ENCODE measurements at places on chromosomes 6 and 20.
A peak's percentile ranks its signal among the peaks of the same experiment; 100 is the strongest.

DNA sequence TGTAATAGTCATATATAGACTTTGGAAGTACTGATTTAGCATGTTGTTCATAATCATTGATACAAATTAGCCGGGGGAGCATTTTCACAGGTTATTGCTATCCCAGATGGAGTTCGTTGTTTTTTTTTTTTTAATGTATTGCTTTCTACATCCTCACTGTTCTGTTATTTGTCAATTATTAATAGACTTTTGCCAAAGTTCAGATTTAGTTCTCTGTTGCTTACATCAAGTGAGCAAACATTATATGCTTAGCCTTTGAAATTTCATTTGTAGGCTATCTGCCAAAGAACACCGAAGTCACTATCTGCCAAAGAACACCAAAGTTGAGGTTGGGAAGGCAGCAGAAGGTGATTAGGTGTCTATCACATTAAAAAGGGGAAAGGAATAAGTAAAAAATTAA lies at the start of gene HAO1:
HAO1 (minus strand) TSS at position 118 of the 400 bp plus-strand sequence; CDS start at position 82, 36 bp downstream.
- DNase-seq: no peak

GRCh38 chr20:45361793-45362192 lies 1.2 kb upstream of the SYS1 start:
- no peak for DNase-seq

DNA sequence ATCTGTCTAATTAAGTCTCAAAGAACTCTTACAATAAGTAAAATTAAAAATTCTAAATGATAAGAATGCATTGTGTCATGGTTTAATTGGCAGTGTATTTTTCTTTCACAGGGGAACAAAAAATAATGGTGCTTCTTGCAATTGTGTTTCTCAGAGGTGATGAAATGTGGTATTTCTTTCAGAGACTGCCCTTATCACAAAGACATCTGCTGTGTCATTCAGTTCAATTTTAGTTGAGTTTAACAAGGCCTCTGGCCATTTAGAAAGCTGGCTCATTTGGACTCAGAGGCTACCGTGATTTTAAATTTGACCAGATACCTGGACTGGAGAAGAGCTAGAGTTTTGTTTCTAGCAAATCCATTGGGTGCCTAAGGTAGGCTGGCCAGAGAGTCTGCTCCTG lies 23.6 kb upstream of the ZNF831 start:
- no peak for DNase-seq

DNA sequence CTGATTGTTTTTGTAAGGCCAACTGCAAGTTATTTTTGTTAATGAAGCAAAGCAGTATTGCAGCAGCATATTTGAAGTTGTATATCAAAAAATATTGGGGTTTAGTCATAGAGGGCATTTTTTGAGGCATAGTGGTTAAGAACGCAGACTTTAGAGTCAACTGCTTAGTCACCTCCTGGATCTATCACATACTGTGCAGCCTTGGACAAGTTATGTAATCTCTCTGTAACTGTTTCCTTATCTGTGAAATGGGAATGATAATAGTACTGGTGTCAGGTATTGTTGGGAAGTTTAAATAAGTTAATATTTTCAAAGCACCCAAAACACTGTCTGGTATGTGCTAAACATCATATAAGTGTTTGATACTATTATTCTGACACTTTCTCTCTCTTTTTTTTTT lies 27.2 kb upstream of the EFHC1 start:
- DNase-seq: peak; percentile 55

DNA sequence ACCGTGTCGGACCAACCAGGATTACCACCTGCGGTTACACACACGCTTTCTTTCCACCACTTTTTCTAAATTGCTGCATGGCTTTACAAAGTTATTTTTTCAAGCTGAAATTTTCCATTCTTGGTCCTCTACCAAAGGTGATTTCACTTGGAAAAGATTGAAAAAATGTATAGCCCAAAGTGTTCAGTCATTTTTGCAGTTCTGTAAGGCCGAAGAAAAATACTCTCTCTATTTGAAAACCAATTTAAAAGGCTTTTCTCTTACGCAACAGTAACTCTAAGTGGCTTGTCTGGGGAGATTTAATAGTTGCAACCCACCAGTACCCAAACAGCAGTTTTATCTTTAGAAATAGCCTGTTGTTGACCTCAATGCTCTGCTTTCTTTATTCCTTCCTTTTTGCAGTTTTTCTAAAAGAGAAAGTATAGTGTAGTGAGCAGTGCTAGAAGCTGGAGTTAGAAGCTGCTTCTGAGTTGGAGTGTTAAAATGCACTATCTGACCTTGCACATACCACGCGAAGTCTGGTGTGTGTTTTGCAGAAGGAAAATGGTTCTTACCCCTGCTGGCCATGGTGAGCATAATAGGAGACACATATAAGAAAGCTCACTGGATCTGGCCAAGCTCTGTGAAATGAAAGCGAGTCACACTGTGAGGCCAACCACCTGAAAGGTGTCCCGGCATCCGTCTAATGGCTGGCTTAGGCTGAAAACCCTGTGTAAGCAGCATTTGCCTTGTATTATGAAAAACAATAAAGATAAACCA lies 271.6 kb upstream of the PRND start:
- peak; percentile 82 for DNase-seq

GRCh38 chr20:18537651-18538050 lies 29.6 kb upstream of the SMIM26 start:
- DNase-seq: no peak

DNA sequence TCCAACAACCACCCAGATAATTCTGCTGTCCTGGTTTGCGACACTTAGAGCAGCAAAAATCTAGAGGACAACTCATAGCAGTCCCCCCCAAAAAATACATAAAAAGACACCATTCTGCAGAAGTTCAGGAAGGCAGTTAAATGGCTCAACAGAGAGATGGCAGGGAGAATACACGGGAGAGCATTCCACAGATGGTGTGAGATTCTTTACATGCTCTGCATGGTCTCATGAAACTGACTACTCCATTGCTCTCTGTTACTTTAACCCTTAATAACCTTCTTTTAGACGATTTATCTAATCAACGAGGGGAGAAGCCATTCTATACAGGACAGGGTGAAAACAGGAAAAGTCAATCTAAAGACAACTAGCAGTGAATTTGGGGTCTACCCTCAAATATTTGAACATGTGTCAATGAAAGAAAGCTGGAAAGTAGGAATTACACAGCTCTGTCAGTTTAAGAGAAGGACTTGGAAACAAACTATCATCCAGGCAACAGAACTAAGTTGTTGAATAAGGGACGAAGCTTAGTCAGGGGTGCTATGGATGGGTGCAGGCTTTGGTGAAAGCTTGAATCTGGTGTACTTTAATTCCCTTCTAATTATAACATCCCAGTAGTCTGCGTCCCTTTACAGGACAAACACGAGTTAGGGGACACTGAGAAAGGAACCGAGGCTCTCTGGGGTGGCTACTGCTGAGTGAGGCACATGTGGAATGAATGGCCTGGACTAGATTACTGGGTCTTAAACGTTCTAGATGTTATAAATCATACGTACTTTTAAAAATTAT lies 5.1 kb downstream of the PERP start:
- DNase-seq: no peak

- peak; percentile 7 for DNase-seq
Observed at GRCh38 chr6:75282706-75283105, 1.9 kb downstream of the TMEM30A start.

DNA sequence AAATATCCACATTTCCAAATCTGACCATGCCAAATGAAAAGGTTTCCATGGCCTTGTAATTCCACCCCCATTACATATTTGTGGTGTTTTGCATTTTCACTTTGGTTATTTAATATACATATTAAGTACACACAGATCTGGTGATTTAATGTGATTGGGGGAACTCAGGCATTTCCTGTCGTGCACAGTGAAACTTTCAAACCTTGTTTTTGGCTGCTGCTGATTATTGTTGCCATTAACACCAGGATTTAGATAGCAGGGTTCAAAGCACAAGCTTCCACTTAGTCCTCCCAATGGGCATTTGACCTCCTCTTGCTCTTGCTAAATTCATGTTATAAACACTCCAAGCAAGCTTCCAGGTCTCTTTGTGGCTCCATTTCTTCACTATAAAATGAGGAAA lies 166.5 kb downstream of the SOBP start:
- no peak for DNase-seq

DNA sequence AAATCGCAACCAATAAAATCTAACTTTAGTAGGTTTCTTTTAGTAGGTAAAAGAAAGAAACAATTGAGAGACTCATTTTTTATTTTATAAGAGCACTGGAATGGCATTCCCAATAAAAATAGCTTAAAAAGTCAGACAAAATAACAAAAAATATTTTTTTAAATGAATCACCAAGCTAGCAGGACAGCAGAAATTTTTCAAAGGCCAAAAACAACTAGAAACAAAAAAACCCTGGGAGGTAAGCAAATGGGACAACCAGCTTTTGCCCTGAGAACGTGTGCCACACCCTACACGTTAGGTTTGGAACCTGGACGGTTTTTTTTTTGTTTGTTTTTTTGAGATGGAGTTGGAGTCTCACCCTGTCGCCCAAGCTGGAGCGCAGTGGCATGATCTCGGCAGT lies 19.6 kb downstream of the GPLD1 start:
- DNase-seq: no peak

GRCh38 chr20:36532388-36532787 lies 8.9 kb upstream of the MYL9 start:
- no peak for DNase-seq

DNA sequence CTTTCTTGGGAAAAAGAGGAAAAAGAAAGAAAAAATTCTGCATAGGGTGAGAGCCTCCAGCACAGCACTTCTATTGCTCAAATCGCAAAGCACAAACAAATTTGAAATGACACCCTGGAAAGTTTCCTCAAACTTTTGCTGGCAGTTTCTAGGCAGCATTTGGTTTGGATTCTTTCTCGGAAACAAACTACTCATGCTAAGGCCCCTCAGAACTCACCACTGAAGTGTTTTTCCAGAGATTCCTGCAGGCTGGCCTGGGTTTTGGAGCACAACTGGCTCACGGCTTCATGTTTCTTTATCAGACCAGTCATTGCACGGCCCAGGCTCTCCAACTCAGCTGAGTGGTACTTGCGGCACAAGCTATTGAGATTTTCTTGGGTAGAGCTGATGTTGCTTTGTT lies 237.8 kb downstream of the SYNE1 start:
- no peak for DNase-seq

DNA sequence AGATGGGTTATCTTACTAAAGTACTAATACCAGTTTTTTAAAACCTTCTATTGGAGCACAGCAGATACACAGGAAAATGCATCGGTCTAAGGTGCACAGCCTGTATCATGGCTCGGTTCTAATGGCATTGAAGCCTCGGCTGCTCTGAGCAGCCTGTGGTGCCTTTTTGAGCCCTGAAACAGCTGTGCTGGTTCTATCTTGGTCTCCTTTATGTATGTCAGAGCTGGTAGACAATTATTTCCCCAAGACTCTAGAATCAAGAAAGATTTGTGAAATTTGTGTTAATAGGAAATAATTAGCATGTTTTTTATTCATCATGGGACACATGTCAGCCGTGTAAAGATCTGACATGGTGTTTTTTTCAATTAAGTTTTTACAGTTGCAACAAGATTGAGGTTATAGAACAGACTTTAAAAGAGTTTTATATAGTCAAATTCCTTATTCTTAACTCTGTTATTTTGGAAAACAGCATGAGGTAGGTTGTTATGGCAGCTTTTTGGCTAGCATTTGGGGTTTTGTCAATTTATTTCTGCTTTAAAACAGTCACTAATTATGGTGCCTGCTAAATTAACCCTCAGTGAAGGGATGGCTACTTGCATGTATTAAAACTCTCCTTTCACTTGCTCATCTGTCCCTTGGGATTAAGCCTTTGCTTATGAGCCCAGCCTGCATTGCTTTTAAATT lies 40.3 kb upstream of the C20orf144 start:
- DNase-seq: no peak

DNA sequence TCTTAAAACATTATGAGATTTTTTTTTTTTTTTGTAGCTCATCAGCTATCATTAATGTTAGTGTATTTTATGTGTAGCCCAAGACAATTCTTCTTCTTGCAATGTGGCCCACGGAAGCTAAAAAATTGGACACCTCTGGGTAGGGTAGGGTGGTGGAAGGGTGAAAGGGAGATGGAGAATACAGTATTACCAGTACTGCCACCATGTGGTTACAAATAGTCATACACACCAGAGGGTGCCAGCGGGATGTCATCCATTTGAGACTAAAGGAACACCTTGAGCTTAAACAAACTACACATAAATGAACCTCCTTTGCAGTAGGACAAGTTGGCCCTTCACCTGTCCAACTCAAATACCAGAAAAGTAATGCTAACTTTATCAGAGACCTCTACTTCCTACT lies 601.9 kb downstream of the HTR1B start:
- peak; percentile 30 for DNase-seq

DNA sequence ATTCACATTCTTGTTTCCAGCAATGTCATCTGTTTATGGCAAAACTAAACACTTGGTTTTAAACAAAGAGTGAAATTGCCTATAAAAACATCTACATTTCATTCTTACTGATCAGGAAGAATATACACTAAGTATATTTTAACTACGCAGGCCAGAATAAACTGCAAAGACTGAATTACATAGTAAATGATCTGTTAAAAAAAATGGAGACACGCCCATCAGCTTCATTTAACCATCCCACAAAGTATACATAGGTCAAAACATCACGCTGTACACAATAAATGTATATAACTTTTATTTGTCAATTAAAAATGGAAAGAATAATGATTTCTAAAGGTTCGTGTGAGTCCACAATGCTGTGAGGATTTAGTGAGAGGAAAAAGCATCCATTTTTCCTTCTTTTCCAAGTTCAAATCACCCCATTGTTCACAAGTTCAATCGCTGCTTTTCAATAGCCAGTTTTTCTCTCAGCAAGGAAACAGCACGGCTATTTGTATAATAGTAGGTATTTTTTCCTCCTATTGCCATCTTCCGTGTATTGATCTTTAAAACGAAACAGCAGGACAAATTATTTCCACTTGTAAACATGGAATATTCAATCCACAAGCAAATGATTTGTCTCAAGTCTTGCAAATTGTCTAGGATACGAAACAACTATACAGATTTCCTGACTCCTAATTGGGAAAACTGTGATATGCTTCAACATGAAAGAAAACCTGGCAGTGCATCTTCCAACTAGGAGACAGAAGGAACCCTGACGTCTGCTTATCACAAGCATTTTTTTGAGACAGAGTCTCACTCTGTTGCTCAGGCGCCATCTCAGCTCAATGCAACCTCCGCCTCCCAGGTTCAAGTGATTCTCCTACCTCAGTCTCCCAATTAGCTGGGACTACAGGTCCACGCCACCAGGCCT lies 10.6 kb downstream of the SFT2D1 start:
- DNase-seq: no peak

Data from RPMI7951 (cell line).